ENCODE measurements at places on chromosomes 16 and 17. TPM values are rescaled to one million over a fixed set of nuclear protein-coding genes. Genes with fewer than 3 reads are reported as not detected.
A peak's percentile ranks its signal among the peaks of the same experiment; 100 is the strongest.

The SPATA22 gene
- total RNA-seq: 0.96 TPM

The SLC9A5 gene
- total RNA-seq: 3.5 TPM

The C17orf50 gene
- total RNA-seq: not detected

The SRP68 gene
- total RNA-seq: 83.0 TPM

The TRPV2 gene
- 97.0 TPM for total RNA-seq

The NLRP1 gene
- 126 TPM for total RNA-seq

The NPIPB9 gene
- total RNA-seq: 4.9 TPM

DNA sequence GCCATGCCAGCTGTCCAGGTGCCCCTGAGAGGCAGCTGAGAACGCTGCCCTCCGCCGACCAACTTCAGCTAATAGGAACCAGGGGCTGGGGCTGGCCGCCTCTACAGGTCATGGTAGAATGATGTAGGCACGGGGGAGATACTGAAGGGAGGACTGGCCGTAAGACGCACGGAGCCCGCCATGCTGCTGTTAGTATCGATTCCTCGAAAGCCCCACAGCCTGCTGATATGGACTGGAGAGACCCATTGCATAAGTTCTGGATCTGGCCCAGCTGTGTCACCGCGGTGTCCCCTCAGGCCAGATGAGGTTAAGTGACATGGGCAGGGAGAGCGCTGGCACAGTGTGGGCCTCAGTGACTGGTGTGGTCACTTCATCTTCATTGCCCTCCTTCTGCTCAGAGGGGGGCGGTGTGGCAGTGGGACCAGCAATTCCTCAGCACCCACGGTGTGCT is 75.6 kb downstream of the AMFR start:
- no peak for DNase-seq

DNA sequence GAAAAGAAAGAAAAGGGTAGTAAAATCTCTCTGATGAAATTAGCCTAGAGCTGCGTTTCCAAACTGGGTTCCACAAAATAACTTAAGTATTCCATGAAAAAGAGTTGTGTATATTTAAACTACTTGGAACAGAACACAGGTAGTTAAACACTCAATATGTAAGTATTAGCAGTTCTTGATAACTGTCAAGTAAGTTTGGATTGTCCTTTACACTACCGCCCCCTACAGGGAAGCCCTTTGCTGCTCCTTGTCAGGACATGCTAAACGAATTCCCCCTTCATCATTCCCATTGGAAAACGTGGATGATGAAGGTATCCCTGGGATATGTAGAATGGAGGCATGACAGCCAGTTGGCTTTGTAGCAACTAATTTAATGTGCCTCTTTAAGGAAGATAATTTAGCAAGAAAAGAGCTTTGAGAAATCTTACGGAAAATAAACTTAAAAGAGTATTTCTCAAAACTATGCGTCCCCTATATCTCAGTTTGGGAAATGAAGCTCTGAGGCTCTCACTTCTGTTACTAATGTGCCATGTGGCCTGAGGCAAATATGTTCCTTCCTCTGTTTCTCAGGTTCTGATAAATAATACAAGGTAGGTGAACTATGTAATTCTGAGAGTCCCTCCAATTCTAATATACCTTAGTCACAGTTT is 18.8 kb downstream of the NCBP3 start:
- DNase-seq: peak; percentile 44

DNA sequence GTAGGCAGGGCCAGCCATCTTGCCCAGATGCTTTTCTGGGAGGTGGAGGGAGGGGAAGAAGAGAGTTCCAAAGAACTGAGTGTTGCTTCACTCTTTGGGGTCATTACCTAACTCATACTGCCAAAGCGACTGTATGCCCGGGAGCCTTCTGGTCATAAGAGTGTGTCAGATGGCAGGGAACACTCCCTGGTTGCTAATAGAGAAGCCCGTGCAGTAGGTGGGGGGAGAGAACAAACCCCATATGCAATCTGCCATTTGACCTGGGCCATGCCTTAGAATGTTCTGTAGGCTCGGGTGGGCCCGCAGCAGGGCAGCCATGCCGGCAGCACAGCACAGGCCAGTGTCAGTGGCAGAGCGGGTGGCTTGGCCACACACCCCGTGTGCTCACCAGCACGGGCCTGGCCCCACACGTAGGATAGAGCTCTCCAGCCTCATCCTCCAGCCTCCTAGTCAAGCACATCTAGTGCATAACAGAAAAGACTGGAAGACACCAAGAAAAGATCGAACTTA is 120.5 kb downstream of the SOCS1 start:
- DNase-seq: no peak

DNA sequence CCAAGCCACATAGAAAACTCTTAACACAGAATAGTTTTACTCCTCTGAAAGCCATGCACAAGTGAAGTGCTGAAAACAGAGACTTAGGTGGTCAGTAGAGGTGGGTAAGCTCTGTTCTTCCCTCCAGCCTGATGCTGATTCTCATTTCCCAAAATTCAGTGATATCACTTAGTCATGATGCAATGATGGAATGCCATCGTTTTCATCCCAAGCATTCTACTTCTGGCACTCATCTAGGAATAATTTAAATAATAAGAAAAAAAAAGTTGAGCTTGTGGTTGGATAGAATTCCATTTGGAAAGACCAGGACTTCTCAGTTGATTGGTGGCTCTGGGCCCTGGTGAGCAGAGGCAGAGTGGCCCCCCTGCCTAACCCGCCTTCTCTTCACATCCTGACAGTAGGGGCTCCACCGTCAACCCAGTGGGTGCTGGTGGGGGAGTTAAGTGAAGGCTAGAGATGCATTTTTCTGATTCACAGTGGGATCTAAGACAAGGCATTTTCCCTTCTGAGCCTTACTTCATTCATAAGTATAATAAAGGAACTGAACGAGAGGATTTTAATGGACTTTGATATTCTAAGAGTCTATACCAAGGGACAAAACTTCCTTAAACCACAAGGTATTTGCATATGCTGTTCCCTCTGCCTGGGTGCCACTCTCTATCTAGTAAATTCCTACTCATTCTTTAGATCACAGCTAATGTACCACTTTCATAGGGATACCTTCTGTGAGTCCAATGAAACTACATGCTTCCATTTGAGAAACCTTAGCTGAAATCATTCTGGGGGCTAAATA is 310.3 kb upstream of the DYNLRB2 start:
- DNase-seq: no peak

GRCh38 chr16:89375021-89375420 is 115.3 kb downstream of the ANKRD11 start:
- no peak for DNase-seq

DNA sequence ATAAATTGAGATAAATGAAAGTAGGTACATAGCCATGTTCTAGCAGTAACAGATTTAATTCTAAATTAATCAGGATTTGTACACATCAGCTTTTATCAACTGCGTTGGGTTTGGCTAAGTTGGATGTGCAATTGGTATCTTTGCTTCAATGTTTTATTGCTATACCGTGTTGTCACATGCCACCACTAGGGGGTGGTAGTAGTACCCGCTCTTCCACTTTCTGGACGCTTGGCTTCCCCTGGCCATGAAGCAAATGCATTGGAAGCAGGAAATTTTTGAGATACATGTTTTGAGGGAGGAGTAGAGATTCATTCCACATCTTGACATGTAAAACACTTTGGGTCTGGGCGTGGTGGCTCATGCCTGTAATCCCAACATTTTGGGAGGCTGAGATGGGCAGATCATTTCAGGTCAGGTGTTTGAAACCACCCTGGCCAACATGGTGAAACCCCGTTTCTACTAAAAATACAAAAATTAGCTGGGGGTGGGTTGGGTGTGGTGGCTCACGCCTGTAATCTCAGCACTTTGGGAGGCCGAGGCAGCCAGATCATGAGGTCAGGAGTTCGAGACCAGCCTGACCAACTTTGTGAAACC is 58.6 kb downstream of the EMP2 start:
- DNase-seq: no peak

DNA sequence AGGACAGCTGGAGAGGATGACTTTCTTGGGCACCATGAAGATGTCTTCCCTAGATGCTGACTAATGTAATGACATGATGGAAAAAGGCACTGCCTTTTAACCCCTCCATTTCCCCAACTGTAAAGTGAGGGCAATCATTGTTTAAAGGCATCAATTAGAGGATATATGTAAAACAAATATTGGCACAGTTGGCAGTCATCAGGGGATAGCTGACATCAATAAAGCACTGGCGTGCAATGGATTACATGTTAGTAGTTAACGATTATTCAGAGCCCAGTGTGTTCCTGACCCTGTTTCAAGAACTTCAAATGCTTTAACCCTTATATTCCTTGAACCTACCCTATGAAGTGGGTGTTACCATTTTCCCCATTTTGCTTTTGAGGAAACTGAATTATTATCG is 100.7 kb downstream of the TMEM114 start:
- DNase-seq: no peak

- DNase-seq: no peak
Measured at GRCh38 chr16:68013440-68013839, 2.3 kb downstream of the DPEP2NB start.

DNA sequence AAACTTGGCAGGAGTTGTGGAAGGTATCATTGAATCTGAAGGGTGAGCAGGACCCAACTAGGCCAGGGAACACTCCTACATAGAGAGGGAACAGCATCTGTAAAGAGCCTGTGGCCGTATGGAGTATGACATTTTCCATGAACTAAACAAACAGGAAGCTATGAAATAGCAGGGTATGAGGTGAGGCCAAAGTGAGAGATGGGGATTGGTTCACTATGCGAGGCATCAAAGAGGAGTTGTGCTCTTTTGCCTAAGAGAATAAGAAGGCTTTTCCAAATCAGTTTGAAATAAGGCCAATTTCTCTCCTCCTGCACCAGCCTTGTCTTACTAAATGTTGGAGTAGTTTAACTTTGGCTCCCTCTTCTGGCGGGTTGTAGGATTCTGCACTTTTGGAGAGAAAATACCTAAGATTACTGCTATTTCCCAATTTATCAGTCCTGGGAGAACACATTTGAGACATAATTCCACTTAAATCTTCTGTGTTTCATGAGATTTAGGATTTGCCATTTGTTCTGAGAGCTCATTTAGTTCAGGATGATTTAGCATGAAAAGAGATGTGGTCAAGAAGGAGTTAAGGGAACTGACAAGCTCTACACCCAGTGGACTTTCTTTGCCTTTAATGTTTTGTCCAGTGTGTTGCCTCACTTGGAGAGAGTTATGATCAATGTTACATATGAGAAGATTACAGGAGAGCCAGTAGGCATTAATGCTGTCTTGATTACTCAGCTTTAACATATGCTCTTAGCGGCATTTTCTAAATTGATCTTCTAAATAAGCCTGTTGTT is 55.4 kb downstream of the TNRC6C start:
- DNase-seq: no peak

DNA sequence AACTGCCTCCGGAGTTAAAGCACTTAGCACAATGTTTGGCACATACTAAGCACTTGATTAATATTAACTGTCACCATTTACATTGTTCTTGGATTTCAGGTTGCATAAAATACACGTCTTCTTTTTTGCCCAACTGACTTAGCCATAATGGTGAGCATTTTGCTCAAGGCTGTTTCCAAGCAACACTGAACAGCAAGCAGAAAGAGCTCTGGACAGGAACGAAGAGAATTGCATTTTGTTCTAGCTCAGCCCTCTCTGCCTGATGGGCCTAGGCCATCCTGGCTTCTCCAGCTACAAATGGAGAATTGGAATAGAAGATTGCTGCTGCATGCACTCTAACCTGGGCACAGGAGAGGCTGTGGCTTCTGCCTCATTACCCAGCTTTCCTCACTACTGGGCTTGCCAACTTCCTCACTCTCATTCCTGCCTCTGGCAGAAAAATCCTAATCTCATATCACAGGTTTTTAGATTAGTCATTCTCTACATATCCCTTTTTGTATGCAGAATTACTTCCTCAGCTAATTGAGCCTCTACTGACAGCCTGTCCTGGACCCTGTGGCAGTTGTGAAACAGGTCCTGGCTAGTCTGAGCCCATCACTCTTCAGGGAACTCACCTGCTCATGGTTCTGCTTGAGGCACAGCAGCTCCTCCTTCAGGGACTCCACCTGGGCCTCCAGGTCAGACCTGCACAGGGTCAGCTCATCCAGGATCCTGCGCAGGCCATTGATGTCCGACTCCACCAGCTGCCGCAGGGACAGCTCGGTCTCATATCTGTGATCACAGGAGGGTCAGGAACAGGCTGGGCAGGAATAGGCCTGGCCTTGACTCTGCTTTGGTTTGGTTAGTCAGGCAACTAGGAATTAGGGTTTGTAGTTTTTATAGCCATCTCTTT is 2.5 kb downstream of the KRT33A start:
- no peak for DNase-seq

DNA sequence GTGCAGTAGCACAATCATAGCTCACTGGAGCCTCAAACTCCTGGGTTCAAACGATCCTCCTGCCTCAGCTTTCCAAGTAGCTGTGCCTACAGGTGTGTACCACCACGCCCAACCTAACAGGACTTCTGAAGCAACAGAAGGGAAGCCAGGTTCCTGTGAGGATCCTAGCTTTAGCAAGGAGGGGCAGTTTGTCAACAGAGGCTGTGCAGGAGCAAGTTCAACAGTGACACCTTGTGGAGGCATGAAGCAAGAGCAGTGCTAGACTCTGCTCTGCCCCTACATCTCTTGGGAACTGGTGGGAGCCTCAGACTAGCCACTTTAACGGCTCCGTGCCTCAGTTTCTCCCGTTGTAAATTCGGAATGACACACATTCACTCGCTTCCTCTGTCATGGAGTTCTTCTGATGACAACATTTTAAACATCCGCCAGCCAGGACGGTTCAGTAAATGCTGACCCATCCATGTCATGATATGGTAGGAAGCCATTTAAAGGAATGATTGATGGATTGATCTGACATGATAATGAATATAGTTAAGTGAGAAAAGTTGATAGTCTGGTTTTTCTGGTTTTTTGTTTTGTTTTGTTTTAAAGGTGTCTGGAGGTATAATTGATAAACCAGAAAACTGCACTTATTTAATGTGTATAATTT is 218.7 kb downstream of the MRTFB start:
- peak; percentile 43 for DNase-seq

DNA sequence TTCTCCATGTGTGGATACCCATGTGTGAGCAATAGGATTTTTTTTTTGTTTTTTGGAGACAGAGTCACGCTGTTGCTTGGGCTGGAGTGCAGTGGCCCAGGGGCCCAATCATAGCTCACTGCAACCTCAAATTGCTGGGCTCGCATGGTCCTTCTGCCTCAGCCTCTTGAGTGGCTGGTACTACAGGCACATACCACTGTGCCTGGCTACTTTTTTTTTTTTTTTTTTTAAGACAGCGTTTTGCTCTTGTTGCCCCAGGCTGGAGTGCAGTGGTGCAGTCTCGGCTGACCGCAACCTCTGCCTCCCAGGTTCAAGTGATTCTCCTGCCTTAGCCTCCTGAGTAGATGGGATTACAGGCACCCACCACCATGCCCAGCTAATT is 16.7 kb downstream of the MGRN1 start:
- DNase-seq: no peak

GRCh38 chr16:3458852-3459361 is 15.4 kb downstream of the NAA60 start:
- DNase-seq: no peak

GRCh38 chr17:34195987-34196386 is 59.1 kb upstream of the CCL2 start:
- DNase-seq: no peak
